CD8-positive, alpha-beta memory T cell (primary cell): ENCODE measurements at places on chromosomes 7 and 10.

- DNase-seq = no peak
Measured at GRCh38 chr10:105063796-105064195, 422.7 kb downstream of the SORCS3 start.

- no peak for DNase-seq
Measured at GRCh38 chr10:79410315-79411094, 34.9 kb downstream of the ZCCHC24 start.

GRCh38 chr10:29816801-29817558, 182.2 kb upstream of the SVIL start:
- no peak for DNase-seq

- DNase-seq = no peak
Measured at GRCh38 chr7:24793982-24794648, 36.9 kb upstream of the GSDME start.

- no peak for DNase-seq
Measured at GRCh38 chr7:20299647-20300312, 30.9 kb upstream of the ITGB8 start.

GRCh38 chr10:31081937-31082840, 50.5 kb upstream of the ZNF438 start:
- DNase-seq = no peak

DNA sequence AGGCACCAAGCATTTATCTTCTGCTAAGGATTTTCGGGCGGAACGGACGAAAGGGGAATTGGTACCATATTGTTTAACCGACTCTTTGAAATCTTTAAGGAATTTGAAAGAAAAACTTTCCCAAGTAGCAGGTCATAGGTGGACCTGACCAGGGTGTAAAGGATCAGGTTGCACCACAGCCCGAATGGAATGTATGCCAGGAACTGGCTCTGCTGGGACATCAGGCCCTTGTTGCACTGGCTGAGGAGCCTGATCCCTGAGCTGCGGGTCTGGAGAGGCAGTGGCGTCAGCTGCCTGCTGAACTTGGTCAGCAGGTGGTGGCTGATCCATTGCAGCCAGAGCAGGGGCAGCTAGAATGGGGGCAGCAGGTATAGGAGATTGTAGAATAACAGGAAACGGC, 41.4 kb upstream of the AKR1C2 start:
- DNase-seq = no peak

GRCh38 chr7:68613405-68613804, 984.9 kb upstream of the AUTS2 start:
- DNase-seq = no peak

DNA sequence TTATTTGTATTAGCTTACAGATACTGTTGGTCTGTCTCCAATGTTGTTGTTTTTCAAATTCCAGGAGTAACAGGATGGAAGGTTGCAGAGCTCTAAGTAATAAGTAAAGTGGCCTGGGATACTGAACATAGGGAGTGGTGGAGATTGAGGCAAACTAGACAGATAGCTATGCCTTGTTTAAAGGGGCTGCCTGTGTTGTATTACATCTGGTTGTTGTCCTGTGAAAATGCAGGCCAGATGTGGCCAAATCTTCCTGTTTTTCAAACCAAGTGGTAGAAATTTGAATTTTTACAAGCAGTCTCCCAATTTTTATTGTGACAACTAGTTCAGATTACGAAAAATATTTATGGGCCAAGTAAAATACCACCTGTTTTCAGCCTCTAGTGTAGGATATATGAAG, 33.5 kb downstream of the BICC1 start:
- no peak for DNase-seq

GRCh38 chr7:19305698-19306097, 160.5 kb upstream of the FERD3L start:
- no peak for DNase-seq

- DNase-seq = no peak
Measured at GRCh38 chr10:73338801-73339368, 19.8 kb downstream of the CFAP70 start.

GRCh38 chr10:814536-815302, 116.8 kb downstream of the LARP4B start:
- DNase-seq = no peak

DNA sequence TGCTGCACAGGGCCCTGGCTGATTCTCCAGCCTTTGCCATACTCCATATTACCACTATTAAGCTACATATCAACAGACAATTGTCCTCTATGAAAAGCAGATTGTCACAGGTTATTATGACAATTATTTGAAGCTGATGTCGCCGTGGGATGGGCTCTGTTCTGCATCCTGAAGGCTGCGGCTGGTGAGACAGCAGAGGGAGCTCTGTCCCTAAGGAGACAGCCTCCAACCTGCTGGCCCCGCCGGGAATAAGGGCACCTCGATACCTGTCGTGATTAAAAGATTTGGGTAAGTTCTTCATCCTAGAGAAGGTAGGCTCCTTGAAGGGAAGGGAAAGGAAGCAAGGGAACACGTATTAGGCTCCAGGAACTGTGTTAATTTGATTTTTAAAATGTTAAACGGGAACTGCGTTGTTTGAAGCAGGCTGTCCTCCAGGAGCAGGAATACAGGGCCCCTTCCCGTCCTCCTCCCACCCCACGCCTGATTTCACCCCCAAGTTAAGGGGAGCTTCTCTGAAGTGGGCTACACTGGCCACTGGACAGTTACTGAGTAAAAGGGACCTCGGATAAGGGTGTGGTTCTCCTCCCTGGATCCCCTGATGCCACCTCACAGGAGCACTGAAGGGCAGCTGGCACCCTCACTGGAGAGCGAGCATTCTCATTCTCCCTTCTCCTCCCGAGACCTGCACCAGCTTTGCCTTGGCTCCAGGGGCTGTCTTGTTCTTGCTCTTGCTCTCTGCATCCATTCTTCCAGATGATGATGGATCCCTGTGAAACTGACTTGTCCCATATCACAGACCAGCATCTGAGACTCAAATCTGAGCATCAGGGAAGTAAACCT, 11.8 kb upstream of the TIAL1 start:
- DNase-seq = no peak

- no peak for DNase-seq
Measured at GRCh38 chr10:75870039-75870645, 438.7 kb downstream of the LRMDA start.
